ENCODE measurements at places on chromosomes 5 and 9.

DNA sequence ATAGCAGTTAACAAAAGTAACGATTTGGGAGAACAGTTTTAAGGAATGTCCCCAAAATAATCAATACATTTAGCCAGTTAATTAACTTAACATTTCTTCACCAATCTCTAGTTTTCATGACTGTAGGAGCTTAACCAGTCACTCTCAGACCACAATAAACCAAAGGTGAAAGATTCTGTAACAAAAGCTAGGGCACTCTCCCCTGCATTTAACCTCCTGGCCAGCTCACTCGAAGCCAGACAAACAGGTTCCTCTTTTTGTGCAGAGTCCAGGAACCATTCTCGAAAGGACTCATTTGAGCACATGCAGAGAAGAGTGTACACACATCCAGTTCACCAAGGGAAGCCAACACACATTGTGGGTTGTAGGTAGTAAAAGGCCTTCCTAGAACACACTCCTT is 6.5 kb downstream of the IL7R start:
- DNase-seq, result no peak

DNA sequence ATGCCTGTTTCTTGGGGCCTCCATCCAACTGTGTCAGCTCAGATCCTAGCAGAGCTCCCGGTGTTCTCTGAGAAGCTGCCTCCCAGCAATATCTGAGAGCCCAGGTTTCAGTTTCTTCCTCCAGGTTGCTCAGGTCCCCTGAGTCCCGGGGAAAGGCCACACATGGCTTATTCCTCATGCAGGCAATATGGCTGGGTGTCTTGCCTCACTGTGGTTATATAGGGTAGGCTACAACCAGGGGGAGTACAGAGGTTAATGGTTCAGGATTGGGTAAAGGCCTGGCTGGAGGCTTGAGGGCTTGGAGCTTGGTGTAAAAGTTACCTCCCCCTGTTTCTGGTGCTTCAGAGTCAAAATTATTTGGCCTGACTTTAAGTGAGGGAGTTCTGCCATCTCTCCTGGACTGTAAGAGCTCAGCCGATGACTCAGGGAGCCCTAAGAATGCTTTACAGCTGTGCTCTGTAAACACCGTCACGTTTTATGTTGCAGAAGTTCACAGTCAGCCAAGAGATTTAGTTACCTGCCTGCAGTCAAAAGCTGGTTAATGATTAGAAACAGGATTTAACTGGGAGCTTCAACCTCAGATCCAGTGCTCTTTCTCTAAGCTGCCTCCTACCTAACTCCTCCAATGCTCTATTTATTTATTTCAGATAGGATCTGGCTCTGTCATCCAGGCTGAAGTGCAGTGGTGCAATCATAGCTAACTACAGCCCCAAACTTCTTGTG is 24.3 kb upstream of the UBAP2 start:
- no peak for DNase-seq

DNA sequence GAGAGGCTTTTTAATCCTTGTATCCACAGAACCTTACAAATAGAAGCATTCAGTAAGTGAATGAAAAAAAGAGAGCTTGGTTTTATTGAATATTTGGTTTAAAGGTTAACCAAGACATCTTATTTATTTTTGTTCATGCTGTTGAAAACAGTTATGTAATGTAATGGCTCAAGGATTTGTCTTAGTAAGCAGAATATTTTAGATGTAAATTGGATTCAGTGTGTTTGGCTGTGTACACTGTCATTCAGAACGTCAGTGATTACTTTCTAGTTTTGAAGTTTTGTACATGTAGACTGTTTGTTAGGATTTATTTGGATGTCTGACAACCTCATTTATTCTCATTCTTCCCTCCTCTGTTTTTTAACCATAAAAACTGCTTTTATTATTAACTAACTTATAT is 31.3 kb downstream of the KCNN2 start:
- DNase-seq, result no peak

- no peak for DNase-seq
Observed at GRCh38 chr9:132008855-132009812, 70.5 kb downstream of the MED27 start.

DNA sequence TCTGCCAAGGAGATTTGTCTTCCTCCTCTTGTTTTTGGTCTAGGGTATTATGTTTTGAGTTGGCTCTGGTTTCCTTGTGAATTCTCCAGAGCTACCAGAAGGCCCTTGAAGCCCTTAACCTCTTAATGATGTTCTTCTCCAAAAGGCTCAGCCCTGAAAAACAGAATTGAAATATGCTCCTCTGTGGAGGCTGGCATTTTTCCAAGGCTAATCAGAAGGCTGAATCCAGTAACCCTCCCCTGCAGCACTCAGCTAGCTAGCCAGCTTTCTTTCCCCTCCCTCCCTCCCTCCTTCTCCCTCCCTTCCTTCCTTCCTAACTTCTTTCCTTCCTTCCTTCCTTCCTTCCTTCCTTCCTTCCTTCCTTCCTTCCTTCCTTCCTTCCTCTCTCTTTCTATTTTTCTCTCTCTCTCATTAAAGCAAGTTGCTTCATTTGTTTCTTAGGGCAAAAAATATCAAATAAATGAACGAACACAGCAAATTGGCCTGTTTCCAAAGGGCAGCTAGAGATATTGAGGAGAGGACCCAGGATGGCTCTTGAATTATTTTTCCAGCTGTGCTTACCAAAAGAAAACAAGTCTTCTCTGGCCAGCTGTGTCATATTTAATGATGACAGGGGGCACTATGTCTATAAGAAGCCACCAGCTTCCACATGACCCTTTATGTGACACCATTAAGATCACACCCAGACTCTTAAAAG is 38.7 kb downstream of the JAKMIP2 start:
- no peak for DNase-seq

DNA sequence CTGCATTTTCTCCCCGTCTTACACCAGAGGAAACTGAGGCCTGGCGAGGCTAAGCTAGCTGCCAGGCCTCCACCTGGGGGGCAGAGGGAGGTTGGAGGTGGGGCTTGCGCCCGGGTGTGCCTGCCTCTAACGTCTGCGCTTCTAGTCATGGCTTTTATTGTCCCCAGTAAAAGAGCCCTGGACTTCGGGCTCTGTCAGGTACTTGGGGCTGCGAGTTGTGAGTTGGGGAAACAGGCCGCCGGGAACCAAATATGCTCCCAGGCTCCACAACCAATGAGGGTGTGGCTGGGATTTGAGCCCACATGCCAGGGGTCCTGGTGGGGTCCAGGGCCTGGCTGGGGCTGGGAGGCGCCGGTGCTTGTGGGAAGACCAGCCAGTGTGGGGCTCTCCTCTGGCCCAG is 57.4 kb upstream of the NOTCH1 start:
- no peak for DNase-seq

DNA sequence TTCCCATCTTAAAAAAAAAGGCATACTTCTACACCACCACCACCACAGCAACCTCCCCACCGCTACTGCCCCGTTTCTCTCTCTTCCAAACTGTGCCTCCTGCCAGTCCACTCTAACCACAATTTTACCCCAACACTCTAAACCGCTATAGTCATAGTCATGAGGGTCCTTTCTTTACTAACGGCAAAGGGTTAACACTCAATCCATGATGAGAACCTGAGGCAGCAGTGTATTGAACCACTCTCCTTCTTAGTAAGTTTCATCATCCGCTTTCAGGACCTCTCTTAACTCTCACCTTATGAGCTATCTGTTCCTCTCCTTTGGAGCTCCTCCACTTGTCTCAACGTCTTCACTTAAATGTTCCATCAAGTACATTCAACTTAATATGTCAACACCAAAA is 34.0 kb downstream of the IDNK start:
- DNase-seq, result no peak

DNA sequence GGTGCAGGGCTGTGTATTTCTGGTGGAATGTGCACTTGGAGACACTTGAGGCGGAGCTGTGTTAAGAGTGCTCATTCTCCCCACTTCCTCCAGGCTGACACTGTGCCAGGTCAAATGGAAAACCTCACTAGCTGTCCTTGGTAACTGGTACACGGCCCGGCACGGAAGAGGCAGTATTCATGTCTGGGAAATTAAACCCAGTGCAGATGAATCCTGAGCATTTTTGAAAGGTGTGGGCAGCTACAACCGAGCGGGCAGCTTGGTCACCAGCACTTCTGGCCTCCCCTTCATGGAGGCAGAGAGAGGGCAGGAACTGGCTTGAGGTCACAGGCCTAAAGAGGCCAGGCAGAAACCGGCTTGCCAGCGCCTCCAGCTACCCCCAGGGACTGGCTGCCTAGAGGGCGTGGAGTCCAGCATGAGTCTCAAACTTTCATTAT is 1.6 kb downstream of the CLPTM1L start:
- no peak for DNase-seq

GRCh38 chr9:77236693-77237092 is 59.4 kb downstream of the VPS13A start:
- no peak for DNase-seq

DNA sequence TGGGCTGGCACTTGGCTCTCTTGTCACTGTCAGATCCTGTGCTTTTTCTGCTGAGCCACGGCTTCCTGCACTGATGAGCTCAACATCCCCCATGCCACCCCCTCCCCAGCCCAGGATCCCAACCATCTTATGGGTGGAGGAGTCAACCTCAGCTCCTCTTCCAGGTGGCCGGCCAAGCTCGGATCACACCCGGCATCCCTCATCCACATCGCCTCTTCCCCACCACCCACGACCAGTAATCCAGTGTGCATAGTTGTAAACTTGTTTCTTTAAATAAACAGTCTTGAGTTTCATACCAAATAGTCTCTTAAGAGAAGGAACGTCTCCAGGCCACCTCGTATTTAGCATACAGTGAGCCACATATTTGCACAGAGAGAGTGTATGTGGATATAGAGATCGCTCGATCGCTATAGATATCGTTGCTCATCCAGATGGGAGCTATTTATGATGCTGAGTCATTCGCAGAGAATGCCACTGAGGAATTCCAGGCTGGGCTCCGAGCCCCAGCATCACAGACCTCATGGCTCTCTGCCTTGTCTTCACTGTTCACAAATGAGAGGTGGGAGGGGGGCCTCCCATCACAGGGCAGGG is 61.8 kb upstream of the CPLX2 start:
- no peak for DNase-seq

DNA sequence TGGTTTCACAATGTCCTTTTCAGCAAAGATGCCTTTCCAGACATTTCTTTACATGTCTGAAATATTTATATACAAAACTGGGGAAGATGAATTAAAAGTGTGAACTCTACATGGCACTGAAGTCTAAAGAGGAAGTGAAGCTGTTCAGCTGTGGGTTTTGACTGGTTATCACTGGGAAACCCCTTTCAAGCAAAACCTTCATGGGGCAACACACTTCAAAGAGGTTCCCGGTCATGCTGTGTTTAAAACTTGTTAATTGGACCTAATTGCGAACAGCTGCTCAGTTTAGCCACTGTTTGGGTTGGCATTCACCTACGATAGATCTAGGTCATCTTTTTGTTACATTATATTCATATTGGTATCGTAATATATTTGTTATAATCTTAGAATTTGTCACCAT is 20.0 kb upstream of the GDNF start:
- DNase-seq, result peak; percentile 14

GRCh38 chr5:177111720-177112394 is 21.7 kb upstream of the NSD1 start:
- peak; percentile 49 for DNase-seq

- no peak for DNase-seq
Observed at GRCh38 chr5:16916262-16916878, 19.7 kb downstream of the MYO10 start.

GRCh38 chr5:132746954-132747615 is at the start of gene CCNI2:
Gene CCNI2, plus strand, starts transcription at chr5:132747426. Its CDS starts 70 bp downstream, at chr5:132747496.
- no peak for DNase-seq

GRCh38 chr5:127079994-127080491 is 6.7 kb upstream of the C5orf63 start:
- DNase-seq, result no peak

DNA sequence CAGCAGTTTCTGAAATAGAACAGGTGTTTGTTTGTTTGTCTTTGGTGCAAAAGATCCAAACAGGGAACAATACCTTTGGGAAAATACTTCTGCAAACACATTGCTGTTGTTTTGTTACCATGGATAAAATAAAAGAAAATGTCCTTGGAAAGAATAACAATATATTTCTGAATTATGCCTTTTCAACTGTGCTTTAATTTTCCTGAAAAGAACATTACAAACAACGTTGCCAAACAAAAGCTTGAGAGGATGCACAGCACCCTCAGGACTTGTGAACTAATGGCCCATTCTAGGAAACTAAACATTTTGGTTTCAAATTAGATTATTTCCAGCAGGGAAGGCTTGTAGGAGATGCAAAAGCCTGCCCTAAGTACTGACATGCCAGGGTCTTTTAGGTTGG is 967.2 kb downstream of the TLE4 start:
- DNase-seq, result no peak

- DNase-seq, result no peak
Observed at GRCh38 chr9:86674487-86674886, 272.8 kb downstream of the GAS1 start.

GRCh38 chr5:80629281-80629680 is 25.2 kb upstream of the MSH3 start:
- no peak for DNase-seq

DNA sequence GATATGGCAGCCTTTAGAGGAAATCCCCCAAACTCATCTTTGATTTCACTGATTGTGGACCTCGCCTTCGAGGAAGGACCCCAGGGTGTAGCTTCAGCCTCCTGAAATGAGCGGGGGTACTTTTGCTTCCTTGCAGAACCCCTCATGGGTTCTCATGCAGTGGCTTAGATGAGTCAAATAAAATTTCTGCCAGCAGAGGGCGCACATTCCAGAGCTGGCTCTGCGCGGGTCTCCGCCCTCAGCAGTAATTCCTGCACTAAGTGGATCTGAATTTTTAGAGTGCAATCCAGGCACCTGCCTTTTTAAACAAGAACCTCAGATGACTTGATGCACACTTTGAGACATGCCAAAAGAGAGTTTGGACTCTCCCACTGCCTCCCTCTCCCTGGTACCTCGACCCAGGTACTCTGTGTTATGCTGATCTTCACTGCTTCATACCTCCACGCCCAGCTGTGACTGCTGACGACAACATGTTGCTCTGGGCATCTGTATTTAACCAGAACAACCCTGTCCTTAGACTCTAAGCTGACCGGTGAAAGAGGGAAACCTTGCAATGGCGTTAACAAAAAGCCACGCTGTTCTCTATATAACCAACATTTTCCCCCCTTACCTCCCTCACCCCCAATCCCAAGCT is 7.3 kb downstream of the EGFLAM start:
- DNase-seq, result peak; percentile 16
